ENCODE measurements at places on chromosomes 12 and 14.
A peak's percentile ranks its signal among the peaks of the same experiment; 100 is the strongest.

GRCh38 chr14:86770186-86770585, 1222.8 kb downstream of the GALC start:
- DNase-seq: no peak

DNA sequence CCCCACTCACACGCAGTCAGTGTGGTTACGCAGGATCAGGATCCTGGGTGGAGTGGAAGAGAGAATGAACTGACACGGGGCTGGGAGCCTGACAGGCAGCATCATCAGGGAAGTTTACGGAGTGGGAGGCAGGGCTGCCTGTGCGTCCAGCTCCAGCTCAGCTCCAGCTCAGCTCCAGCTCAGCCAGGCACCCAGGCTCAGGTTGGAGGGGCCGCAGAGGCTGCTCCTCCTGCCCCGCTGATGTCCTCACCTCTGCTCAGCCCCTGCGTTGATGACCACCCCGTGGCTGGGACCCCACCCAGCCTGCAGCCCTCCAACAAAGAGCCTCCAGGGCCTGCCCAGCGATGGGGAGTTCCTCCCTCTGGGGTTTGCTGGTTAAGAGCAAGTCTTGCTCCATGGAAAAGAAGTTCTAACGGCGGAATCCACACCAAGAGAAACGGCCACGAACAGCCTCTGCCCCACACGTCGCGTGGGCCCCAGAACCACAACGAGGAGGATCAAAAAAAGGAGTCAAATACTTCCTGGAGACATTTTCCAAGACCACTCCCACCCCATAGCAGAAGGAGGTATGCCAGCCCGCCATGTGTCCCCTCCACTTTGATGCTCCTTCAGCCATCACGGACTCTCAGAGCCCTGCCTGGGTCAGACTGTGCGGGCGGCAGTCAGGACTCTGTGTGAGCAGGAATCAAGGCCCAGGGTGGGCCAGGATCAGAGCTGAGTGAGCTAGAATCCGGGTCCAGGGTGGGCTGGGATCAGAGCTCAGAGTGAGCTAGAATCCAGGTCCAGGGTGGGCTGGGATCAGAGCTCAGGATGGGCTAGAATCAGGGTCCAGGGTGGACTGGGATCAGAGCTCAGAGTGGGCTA, 17.7 kb upstream of the C14orf180 start:
- no peak for DNase-seq

GRCh38 chr12:132840536-132840935, 11.9 kb upstream of the GOLGA3 start:
- DNase-seq: no peak

- no peak for DNase-seq
Measured at GRCh38 chr14:77986773-77987172, 183.4 kb upstream of the NRXN3 start.

DNA sequence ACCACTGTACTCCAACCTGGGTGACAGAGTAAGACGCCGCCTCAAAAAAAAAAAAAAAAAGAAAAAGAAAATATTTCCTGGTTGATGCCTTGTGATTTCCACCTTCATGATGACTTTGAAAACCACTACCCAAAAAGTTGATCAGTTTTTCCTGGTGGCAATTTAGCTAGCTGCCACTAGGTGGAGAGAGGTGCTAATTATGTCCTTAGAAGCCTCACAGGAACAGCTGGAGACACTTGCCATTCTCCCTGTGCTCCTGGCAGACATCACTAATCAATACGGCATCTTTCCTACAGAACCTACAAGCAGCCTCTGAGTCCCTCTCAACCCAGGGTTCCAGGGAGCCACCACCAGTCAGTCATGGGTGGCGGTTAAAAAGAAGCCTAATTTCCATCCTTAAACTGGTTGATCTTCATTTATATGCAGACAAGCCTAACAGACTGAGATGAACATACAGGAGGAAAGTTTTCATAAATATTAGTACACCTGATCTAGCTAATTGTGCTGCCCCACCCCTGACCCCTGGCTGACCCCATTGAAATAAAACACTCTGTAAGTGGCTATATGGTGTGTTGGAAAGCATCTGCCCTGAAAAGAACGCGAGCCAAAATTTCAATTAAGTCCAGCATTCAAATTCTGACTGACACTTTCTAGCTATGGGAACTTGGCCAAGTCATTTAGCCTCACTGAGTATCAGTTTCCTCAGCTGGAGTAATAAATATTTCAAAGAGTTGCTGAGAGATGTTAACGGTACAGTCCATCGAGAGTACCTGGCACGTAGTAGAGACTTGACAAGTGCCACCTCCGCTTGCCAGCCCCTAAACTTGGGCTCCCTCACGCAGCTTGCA, 6.2 kb upstream of the OAS1 start:
- peak; percentile 62 for DNase-seq

Data from COLO829 (cell line).